CD4-positive, alpha-beta memory T cell (primary cell): ENCODE measurements at places on chromosomes 12 and 14.

DNA sequence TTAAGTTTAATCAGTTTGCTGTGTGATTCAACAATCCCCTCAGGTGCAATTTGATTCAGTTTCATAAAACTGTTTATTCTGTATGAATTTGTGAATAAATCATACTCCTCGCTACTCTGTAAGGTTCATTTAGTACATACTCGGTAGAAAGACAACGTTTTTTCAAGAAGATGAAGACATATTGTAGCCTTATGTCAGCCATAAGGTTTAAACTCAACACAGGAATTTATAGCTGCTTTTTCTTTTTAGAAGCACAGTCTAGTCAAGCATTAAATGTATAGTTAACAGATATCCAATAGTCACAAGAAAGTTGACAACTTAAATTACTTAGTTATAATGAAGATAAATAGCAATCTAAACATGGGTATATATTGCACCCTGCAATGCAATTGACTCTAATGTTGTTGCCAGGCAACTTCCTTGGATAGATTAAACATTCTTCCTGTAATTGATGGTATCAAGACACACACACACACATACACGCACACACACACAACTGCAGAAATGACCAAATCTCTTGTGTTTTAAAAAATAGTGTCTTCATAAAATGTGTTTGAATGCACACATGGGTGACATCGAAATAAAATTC lies 151.5 kb upstream of the MGAT4C start:
- no peak for DNase-seq

DNA sequence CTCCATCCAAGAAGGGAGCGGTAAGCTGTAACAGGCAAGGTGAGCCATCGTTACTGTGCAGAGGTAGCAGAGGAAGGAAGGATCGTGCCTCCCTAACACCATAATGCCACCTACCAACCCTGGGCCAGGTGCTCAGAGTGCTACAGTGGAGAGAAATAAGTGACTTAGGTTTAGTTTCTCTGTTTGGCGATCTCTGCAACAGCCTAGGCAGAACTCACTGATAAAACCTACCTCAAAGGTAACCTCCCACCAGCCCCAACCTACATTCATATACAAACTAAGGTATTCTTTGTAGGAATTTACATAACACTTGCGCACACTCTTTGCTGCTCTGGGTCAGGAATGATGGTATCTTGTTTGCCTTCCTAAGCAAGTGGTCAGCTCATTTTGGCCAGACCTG lies 93.4 kb upstream of the TMEM132D start:
- no peak for DNase-seq

DNA sequence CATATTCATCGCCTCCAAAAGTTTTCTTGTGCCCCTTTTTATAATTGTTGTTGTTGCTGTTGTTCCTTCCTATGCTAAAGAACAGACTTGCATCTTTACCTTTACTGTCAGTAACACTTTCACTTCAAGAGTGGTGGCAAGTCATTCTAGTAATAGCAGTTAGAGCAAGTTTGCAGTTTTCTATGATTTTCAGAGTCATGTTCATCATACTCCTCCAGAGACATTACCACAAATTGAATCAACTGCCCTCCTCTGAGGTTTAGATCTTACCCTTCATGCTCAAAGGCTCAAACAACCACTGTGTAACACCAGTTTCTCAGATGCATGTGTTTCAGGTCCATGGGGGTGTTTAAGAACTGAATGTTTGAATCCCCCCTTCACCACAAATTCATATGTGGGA lies 763.4 kb downstream of the LRFN5 start:
- DNase-seq, result no peak

GRCh38 chr14:49691031-49691430 lies 1.9 kb upstream of the KLHDC1 start:
- DNase-seq, result no peak

- DNase-seq, result no peak
These were observed 394.9 kb downstream of the CCDC91 start for GRCh38 chr12:28585146-28585545.

DNA sequence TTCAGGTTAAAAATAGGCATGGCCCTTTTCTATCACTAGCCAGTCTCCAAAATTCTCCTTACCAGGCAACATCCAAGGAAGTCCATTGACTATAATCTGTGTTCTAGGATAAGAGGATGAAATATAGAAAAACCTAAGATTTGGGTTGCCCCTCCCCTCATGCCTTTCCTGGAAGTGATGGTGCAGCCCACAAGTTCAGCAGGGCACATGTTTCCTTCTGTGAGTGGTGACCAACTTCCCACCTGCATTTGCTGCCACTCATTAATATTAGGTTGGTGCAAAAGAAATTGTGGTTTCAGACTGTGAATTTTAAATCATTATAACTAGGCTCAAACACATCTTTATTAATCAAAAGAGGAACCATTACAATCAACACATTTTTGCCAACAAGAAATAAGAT lies 250.5 kb upstream of the FKBP4 start:
- DNase-seq, result no peak

- no peak for DNase-seq
These were observed 1.9 kb downstream of the NTN4 start for GRCh38 chr12:95788637-95789036.

GRCh38 chr12:46377678-46378077 lies 5.1 kb upstream of the SLC38A2 start:
- DNase-seq, result no peak
